ENCODE measurements at places on chromosomes 5 and 9. TPM values are rescaled to one million over a fixed set of nuclear protein-coding genes. Genes with fewer than 3 reads are reported as not detected.

The RNF183 gene
- total RNA-seq, result not detected

- H3K4me1 ChIP-seq, result no peaks in the 10 kb centered on the region
- H3K27ac ChIP-seq, result no peak overlapping the region
- no peaks in the 10 kb centered on the region for H3K36me3 ChIP-seq
- H3K4me3 ChIP-seq, result no peak overlapping the region
- H3K27me3 ChIP-seq, result no peaks in the 10 kb centered on the region
Observed at GRCh38 chr5:65395526-65396155, 86.1 kb downstream of the ADAMTS6 start.

The CACFD1 gene
- 153 TPM for total RNA-seq

GRCh38 chr5:151772846-151773561, 1.2 kb downstream of the G3BP1 start:
- peak overlapping the region; percentile 99 for H3K27ac ChIP-seq
- DNase-seq, result no peak
- no peaks in the 10 kb centered on the region for H3K27me3 ChIP-seq
- H3K4me3 ChIP-seq, result peak overlapping the region; percentile 73
- H3K36me3 ChIP-seq, result no peaks in the 10 kb centered on the region

GRCh38 chr9:27339661-27340284, 42.8 kb upstream of the EQTN start:
- no peaks in the 10 kb centered on the region for H3K36me3 ChIP-seq
- peak overlapping the region; percentile 70 for H3K27ac ChIP-seq
- H3K4me1 ChIP-seq, result peaks cover 33% of the 10 kb centered on the region
- H3K27me3 ChIP-seq, result no peaks in the 10 kb centered on the region
- H3K4me3 ChIP-seq, result no peak overlapping the region
- no peak for DNase-seq

The PCDHA4 gene
- 1.6 TPM for total RNA-seq

The AK8 gene
- not detected for total RNA-seq

The GARIN3 gene
- total RNA-seq, result not detected

The PDE6A gene
- 5.6 TPM for total RNA-seq

The RGS7BP gene
- total RNA-seq, result 1.9 TPM

DNA sequence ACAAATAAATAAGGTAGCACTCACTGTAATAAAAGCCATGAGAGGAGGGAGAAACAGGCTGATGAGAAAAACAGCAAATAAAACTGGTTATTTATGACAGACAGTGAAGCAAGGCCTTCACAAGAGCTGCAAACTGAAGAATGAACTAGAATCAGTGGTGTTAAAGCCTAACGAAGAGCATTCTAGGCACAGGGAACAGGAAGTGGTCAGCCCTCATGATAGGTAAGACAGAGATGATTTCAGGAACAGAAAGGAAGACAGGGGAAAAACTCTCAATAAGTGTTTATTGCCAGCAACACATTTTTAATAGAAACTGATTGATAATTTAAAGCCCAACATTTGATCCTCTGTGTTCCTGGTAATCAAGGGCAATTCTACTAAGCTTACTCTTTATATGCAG, 124.5 kb downstream of the EDIL3 start:
- H3K4me3 ChIP-seq, result no peak overlapping the region
- no peak for DNase-seq
- H3K36me3 ChIP-seq, result no peaks in the 10 kb centered on the region
- H3K27me3 ChIP-seq, result no peaks in the 10 kb centered on the region
- H3K27ac ChIP-seq, result no peak overlapping the region

DNA sequence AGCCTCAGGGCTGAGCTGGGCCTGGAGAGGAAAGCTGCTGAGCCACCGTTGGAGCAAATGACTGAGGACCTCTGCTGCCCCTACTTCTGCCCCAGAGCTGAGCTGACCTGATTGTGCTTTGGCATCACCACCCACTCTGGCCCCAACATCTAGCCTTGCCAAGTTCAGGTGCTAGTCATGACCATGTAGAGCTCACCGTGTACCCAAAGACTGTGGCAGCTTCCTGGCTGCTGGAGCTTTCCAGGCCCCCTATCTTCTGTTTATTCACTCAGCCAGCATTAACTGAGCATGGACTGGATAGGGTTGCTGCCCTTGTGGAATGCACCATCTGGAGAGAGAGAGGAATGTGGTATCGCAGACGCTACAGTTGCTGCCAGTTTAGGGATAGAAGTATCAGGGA, 49.1 kb downstream of the JADE2 start:
- H3K4me3 ChIP-seq, result no peak overlapping the region
- no peaks in the 10 kb centered on the region for H3K36me3 ChIP-seq
- DNase-seq, result no peak
- no peak overlapping the region for H3K27ac ChIP-seq
- H3K4me1 ChIP-seq, result no peaks in the 10 kb centered on the region
- no peaks in the 10 kb centered on the region for H3K27me3 ChIP-seq

The TMEM252 gene
- total RNA-seq, result 2.3 TPM

The IFNA21 gene
- not detected for total RNA-seq

GRCh38 chr5:29899583-29899982, 1293.9 kb upstream of the CDH6 start:
- no peak for DNase-seq
- H3K27me3 ChIP-seq, result no peaks in the 10 kb centered on the region
- no peak overlapping the region for H3K4me3 ChIP-seq
- H3K27ac ChIP-seq, result no peak overlapping the region

The C5orf52 gene
- total RNA-seq, result not detected

- H3K4me1 ChIP-seq, result peaks cover 7% of the 10 kb centered on the region
- H3K27ac ChIP-seq, result peak overlapping the region; percentile 32
- H3K27me3 ChIP-seq, result no peaks in the 10 kb centered on the region
- DNase-seq, result no peak
- H3K36me3 ChIP-seq, result no peaks in the 10 kb centered on the region
- H3K4me3 ChIP-seq, result no peak overlapping the region
Observed at GRCh38 chr5:178326374-178326715, 93.7 kb upstream of the PHYKPL start.

DNA sequence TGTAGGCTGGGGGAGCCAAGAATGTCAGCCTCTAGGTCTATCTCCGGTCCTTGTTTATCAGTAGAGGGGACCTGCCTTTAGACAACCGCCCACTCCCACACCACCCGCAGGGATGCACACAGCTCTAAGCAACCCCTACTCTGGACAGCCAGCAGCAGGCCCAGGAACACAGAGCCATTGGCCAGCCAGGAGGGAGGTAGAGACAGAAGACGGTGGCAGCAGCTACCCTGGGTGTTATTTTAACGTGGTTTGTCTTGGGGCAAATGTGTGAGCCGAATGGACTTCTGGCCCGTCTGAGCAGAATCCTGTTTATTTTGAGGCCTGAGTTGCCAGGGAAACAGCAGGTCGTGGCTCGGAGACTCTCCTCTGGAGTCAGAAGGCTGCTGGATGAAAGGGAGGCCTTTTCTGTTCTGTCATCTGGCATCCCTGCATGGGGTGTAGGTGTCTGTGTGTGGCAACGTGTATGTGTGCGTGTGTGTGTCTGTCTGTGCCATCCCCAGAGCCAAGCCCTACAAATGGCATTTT, 382 bp upstream of the FGF1 start:
- no peak for DNase-seq
- no peak overlapping the region for H3K4me3 ChIP-seq
- no peak overlapping the region for H3K27ac ChIP-seq
- peaks cover 4% of the 10 kb centered on the region for H3K4me1 ChIP-seq
- no peaks in the 10 kb centered on the region for H3K27me3 ChIP-seq

GRCh38 chr9:77475641-77476473, 172.3 kb downstream of the GNA14 start:
- no peaks in the 10 kb centered on the region for H3K36me3 ChIP-seq
- H3K4me1 ChIP-seq, result no peaks in the 10 kb centered on the region
- no peak overlapping the region for H3K4me3 ChIP-seq
- no peak overlapping the region for H3K27ac ChIP-seq

- no peak overlapping the region for H3K27ac ChIP-seq
- DNase-seq, result no peak
- no peaks in the 10 kb centered on the region for H3K36me3 ChIP-seq
- no peaks in the 10 kb centered on the region for H3K4me1 ChIP-seq
Observed at GRCh38 chr5:169503886-169504285, 79.7 kb upstream of the SPDL1 start.

GRCh38 chr5:97118261-97119006, 24.0 kb downstream of the LIX1 start:
- no peaks in the 10 kb centered on the region for H3K4me1 ChIP-seq
- no peak overlapping the region for H3K27ac ChIP-seq
- H3K4me3 ChIP-seq, result no peak overlapping the region
- no peaks in the 10 kb centered on the region for H3K36me3 ChIP-seq
- no peaks in the 10 kb centered on the region for H3K27me3 ChIP-seq

- peaks cover 67% of the 10 kb centered on the region for H3K4me1 ChIP-seq
- peak overlapping the region; percentile 76 for H3K27ac ChIP-seq
- no peak for DNase-seq
- H3K36me3 ChIP-seq, result no peaks in the 10 kb centered on the region
Observed at GRCh38 chr9:121357011-121357410, 13.0 kb downstream of the STOM start.

The ADGRD2 gene
- total RNA-seq, result not detected

- peak; percentile 41 for DNase-seq
- H3K27ac ChIP-seq, result peak overlapping the region; percentile 62
- peaks cover 25% of the 10 kb centered on the region for H3K4me1 ChIP-seq
- no peaks in the 10 kb centered on the region for H3K27me3 ChIP-seq
- no peaks in the 10 kb centered on the region for H3K36me3 ChIP-seq
- no peak overlapping the region for H3K4me3 ChIP-seq
Observed at GRCh38 chr5:98510143-98510985, 263.1 kb upstream of the RGMB start.

The IFNK gene
- total RNA-seq, result not detected

DNA sequence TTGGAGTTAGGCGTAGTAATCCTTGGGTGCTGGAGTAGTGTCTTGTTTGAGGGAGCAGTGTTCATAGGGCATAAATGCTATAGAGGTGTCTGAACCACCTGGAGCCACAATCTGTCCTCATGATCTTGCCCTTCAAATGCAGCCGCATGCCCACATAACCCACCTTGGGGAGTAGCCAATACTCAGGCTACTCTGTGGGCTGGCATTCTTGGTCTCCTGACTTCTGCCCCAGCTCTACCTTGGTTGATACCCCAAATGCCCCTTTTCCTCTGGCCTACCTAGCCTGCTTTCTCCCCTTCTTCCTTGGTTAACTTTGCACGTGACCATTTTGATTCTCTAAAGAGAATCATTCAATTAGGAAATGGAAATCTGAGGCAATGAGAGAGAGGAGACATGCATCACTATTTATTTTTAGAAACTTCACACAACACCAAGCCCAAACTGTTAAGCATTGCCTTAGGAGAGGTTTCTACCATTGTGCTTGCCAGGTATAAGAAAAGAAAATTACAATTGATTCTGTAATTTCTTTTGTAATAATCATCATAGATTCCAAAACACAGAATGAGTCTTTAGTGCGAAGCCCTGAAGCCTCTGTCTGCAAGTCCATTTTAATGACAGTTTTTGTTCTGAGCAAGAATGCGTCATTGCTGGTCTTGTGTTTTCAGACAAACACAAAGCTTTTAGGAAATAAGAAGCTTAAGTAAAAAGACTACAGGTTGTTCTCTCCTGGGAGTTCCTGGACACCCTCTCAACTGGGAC, 135.2 kb downstream of the C9orf152 start:
- no peak overlapping the region for H3K27ac ChIP-seq
- H3K36me3 ChIP-seq, result no peaks in the 10 kb centered on the region
- no peak overlapping the region for H3K4me3 ChIP-seq
- H3K27me3 ChIP-seq, result no peaks in the 10 kb centered on the region
- DNase-seq, result no peak
- H3K4me1 ChIP-seq, result no peaks in the 10 kb centered on the region

- no peak for DNase-seq
- no peak overlapping the region for H3K4me3 ChIP-seq
- no peaks in the 10 kb centered on the region for H3K4me1 ChIP-seq
- no peak overlapping the region for H3K27ac ChIP-seq
- no peaks in the 10 kb centered on the region for H3K36me3 ChIP-seq
Observed at GRCh38 chr9:32867026-32867425, 83.7 kb downstream of the TMEM215 start.

DNA sequence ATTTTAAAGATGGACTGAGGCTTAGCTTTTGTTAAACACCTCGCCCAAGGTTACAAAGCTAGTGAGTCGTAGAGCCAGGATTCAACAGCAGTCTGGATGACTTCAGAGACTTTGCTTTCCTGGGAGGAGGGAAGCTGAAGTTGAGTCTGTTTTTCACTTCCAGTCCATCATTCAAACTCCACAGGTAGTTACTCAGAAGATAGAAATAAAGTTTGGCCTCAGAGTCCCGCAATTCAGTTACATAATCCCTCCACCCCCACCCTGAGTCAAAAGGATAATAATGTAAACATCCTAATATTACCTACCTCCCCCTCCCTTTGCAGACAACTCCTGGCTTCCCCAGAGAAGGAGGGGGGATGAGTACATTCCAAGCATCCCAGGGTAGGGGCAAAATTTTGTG, 8.1 kb downstream of the HBEGF start:
- no peaks in the 10 kb centered on the region for H3K27me3 ChIP-seq
- H3K4me1 ChIP-seq, result peaks cover 30% of the 10 kb centered on the region
- no peak overlapping the region for H3K4me3 ChIP-seq

DNA sequence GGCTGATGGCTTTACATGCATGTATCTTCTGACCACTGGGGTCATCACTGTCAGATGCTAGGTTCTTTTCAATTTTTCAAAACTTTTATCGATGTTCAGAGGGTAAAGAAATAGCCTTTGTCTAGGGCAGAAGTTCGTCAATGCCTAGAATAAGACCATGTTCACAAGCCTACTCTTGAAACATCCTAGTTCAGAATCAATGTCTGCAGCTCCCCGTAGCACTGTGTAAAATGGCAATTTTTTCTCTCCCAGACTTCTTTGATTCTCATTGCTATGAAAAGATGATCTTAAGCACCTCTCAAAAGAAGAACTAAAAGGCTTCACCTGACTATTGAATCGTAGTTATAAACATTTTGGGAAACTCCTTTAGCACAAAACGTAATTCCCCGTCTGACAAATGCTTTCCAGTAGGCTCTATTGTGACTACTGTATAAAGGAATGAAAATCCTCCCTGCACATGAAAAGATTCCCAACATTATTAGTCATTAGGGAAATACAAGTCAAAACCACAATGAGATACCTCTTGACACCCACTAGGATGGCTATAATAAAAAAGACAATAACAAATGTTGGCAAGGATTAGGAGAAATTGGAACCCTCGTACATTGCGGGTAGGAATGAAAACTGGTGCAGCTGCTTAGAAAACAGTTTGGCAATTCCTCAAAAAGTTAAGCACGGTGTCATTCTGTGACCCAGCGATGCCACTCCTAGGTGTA, 263.5 kb downstream of the ARHGAP26 start:
- H3K27ac ChIP-seq, result no peak overlapping the region
- DNase-seq, result no peak
- H3K4me1 ChIP-seq, result no peaks in the 10 kb centered on the region
- H3K4me3 ChIP-seq, result no peak overlapping the region
- no peaks in the 10 kb centered on the region for H3K36me3 ChIP-seq

The NMUR2 gene
- total RNA-seq, result not detected

The OR13C9 gene
- not detected for total RNA-seq

GRCh38 chr5:171422902-171423663, 3.6 kb downstream of the FGF18 start:
- peaks cover 26% of the 10 kb centered on the region for H3K4me1 ChIP-seq
- H3K27ac ChIP-seq, result no peak overlapping the region
- peaks cover 29% of the 10 kb centered on the region for H3K27me3 ChIP-seq
- H3K36me3 ChIP-seq, result no peaks in the 10 kb centered on the region
- no peak for DNase-seq
